Activated CD8-positive, alpha-beta memory T cell treated with anti-CD3 and anti-CD28 coated beads for 1 hour (primary cell): ENCODE measurements at places on chromosomes 7 and 10.

DNA sequence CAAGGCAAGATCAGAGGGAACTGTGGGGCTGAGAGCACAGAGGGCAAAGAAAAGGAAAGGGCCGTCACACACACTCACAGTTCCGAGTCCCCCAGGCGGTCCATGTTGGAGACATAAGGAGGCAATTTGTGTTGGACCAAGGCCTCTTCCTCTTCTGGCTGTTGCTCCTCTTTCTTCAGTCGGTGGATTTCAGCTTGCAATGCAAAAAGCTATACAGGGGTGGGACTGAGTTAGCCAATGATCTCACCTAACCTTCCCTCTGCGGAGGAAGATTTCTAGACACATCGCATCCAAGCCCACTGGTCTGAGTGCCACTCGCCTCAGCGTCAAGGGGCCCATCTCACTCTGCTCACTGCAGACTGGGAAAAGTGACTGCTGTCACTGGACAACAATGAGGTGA is 5.5 kb downstream of the WDR91 start:
- no peak for DNase-seq

DNA sequence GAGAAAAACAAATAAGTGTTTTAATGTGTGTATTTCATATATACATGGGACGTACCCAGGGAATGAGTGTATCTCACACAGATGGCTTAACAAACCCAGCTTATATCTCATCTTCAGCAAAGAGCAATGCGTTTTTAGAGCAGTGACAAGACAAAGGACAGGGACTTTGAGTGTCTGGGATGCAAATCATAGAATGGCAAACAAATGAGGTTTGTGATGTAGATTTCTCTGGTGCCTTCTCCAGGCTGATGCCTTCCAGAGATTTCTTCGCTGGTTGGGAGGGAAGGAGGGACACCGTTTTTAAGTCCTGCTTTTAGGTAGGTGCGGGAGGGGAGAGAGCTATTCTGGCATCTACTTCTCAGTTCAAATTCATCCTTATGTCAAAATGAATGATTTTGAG is 16.6 kb downstream of the LANCL2 start:
- DNase-seq = no peak

DNA sequence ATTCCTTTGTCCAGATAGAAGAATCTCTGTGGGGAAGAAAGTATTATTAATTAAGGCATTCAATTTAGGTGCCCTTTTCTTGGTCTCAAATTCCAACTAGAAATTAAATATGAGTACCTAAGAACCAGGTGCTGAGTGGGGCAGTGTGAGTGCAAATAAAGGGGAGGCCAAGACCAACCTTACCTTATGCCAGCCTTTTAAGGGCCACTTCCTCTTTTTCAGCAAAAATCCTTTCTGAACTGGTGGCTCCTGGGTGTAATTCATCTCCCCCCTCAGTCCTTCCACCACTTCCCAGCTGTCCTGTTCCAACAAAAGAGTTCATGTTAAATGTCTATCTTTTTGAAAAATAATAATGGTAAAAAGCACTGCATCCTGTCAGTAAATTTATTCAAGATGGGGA is 108.2 kb downstream of the OSBPL3 start:
- DNase-seq = no peak

GRCh38 chr10:69220507-69220906 is 375 bp downstream of the HKDC1 start:
- DNase-seq = no peak

DNA sequence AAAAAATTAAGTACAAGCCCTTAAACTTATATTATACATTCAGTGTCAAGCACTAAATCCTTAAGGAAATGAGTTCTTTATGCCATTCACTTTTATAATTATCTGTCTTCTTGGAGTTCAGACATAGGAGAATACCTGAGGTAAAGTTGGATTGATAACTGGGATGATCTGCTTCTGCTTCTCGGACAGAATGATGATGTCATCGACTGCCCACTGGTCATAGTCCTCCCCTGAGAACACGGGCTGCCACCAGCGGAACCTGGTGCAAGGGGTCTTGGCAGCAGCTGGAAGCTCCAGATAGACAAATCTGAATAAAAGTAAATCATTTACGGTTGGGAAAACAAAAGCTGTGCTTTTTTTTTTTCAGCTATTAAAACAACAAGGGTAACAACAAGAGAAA is 148.2 kb upstream of the SLC26A5 start:
- DNase-seq = no peak

- DNase-seq = no peak
These were observed 136.4 kb upstream of the AOAH start for GRCh38 chr7:36860681-36861080.

DNA sequence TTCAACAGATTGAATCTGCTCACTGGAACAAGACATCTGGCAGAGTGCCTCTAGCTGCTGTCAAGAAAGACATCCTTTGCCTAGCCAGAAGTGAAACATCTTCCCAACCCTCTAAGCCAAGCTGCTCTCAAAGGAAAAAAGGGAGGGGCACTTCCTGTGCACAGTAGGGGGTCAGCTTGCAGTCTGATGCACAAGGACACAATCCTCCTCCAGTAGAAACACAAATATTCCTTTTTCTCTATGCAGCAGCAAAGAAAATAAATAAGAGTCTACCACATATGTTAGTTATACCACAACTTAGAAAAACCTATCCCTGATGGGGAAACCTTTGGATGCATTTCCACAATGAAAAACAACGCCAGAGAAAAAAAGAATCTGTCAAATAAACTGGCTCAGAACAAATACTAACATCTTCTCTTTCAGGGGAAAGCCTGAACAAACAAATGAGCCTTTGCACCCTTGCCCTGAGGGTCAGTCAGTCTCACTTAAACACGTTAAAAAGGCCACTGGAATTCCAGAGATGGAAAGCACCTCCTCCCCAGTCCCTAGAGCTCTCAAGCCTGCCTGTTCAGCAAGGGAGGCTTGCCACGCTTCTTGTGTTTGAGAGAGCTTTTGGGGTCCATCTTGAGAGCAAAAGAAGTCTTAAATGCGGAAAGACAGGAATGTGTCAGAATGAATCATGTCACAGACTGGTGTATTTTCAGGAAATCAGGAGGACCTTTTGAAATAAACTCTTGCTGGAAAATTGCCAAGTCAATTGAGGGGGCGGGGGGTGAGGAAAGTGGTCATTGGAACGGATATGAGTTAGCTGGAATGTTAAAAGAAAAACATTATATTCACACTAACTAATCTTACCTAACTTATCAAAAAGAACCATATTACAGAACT is 7.5 kb downstream of the LAMB1 start:
- DNase-seq = no peak

GRCh38 chr7:104442481-104442880 is 114.1 kb downstream of the LHFPL3 start:
- DNase-seq = no peak

GRCh38 chr10:67722113-67722512 is 26.1 kb upstream of the CTNNA3 start:
- no peak for DNase-seq

- DNase-seq = no peak
These were observed 75.5 kb downstream of the SLC16A9 start for GRCh38 chr10:59634102-59634501.

GRCh38 chr10:131269776-131270460 is 41.6 kb downstream of the TCERG1L start:
- no peak for DNase-seq

DNA sequence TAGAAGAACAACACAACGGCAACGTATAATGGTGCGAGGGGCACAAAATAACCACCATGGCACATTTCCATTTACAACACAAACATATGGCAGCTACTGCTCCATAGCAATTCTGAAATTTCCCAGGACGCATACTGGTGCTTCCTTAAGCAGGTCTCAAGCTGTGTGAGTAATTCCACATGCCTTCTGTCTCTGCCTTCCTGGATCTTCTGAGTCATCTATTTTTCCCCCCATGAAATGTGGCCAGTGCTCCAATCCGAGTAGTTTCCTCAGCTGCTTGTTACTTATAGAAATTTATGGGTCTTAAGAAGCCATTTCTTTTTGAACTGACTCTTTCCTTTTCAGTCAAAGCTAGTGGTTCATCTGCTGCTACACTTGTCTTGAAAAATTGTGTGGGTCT is 256.6 kb upstream of the KLF6 start:
- no peak for DNase-seq

DNA sequence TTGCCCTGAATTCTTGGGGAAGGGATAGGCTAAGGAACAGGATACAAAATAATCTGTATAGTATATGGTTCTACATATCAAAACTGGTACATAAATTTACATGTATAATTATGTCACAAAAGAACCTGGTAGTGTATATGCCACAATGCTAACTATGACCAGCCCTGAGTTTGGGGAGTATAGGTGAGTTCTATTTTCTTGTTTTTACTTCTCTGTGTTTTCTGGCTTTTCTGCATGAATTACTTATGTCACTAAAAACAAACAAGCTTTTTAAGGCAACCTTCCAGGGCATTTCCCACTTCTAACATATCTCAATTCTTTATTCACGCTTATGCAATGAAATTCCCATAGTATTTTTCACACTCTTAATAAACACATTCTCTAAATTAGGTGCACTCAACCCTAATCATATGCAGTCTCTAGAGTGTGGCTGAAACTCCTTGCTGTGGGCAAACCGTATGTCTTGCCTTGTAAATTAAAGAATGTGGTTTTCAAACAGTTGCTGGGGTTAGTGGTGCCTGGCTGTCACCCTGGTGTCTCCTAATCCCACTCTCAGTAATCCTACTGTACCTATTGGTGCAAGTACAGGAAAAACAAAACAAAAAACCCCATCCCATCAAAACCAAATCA is 14.0 kb upstream of the INSIG1 start:
- DNase-seq = no peak

- DNase-seq = no peak
These were observed 1.1 kb upstream of the DLG5 start for GRCh38 chr10:77927402-77928246.

DNA sequence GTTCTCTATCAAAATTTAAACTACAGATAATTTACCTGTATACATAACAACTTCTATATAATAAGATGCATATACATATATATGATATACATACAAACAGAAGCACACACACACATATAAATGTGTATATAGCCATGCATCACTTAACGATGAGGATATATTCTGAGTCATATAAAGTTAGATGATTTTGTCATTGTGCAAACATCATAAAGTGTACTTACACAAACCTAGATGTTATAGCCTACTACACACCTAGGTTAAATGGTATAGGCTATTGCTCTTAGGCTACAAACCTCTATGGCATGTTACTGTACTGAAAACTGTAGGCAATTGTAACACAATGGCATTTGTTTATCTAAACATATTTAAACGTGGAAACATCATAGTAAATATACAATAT is 937.6 kb upstream of the KCND2 start:
- no peak for DNase-seq

DNA sequence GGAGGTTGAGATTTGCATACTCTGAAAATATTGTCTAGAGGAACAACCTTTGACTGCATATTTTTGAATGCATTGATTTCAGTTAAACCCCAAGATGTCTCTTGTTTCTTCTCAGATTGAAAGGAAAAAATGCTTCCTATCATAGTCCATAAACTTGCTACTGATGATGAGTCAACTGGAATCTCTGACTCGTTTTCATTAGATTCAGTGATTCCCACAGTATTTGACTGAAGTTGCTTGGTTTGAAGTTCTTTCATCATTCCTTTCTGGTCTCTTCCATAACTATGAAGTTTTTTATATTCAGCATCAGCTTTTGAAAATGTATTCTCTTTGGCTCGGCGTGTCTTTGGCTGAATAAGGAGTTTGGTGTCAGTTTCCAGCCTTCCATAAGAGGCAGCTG is 10.7 kb downstream of the PEX1 start:
- DNase-seq = no peak

GRCh38 chr10:17231788-17232187 is 3.7 kb downstream of the VIM start:
- DNase-seq = no peak

GRCh38 chr10:100653957-100654781 is 91.2 kb upstream of the PAX2 start:
- no peak for DNase-seq

DNA sequence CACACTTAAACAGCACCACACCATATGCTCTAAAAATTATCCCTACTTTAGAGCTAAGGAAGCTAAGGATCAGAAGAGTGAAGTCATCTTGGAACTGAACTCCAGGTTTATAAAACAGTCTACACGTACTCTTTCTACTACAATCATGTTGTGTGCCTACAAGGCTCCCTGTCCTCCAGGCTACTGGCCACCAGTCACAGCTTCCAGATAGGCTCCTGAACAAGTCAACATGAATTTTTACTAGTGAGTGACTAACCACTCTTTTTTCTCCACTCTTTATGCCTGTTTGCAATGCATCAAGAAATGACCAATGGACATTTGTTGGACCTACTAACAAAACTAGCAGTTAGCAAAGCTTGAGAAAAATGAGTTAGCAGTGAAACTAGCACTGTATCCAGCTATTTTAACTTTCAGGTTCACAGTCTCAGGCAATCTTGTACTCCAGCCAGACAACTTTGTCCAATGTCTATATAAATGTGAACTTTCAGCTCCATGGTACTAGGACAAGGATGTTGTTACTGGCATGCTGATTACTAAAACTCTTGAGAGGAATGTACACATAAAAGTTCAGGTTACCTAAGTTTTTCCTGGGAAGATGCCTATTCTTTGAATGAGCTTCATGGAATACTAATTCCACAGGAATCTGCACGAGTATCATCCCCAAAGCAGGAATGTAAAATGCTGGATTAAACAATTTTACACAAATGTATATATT is 180.0 kb downstream of the BTAF1 start:
- DNase-seq = no peak

- no peak for DNase-seq
These were observed 50.6 kb downstream of the PRTFDC1 start for GRCh38 chr10:24901686-24902399.

DNA sequence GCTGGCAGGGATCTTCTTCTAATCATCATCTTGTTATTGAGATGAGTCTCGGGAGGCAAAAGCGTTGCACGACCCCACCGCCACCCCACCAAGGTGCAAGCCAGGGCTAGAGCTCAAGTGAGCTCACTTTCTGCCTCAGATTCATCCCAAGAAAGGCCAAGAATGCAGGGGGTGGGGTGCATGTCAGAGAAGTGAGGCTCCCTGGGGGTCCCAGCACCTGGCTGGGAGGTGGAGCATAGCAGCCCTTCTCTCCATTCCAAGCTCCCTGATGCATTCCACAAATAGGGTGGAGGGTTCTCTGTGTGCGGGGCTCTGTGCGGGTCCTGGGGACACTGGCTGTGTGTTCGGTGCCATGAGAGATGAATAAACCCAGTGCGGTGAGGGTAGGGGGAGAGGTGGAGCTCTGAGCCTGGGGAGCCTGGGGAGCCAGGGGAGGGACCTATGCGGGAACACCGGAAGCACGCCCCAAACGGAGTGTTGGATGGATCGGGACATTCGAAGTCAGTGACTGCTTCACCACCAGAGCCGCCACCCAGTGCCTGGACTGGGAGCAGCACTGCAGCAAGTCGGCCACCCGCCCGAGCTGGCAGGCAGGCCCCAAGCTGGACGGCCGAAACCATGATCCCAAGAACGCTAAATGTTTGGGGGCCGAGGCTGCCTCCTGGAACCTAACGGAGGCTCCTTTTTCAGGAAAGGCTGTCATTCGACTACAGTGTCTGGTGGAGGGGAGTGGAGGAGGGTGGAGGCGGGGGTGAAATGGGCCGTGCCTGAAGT is 17.9 kb upstream of the HMX3 start:
- DNase-seq = no peak

- DNase-seq = no peak
These were observed 82.5 kb downstream of the ZNF365 start for GRCh38 chr10:62456611-62457101.

- no peak for DNase-seq
These were observed 95.3 kb upstream of the MACROH2A2 start for GRCh38 chr10:69957241-69957885.

GRCh38 chr7:109964780-109965179 is 1126.1 kb upstream of the LRRN3 start:
- DNase-seq = no peak

GRCh38 chr7:18866359-18867036 is 250.9 kb downstream of the TWIST1 start:
- no peak for DNase-seq

GRCh38 chr7:129225206-129225930 is 538 bp downstream of the AHCYL2 start:
- DNase-seq = peak; percentile 25
